ENCODE measurements at places on chromosomes 12 and 14. TPM values are rescaled to one million over a fixed set of nuclear protein-coding genes. Genes with fewer than 3 reads are reported as not detected.
A peak's percentile ranks its signal among the peaks of the same experiment; 100 is the strongest.

Gene DEPDC4
- total RNA-seq = 0.41 TPM

GRCh38 chr14:60722357-60723115, 1.6 kb downstream of the SIX4 start:
- no peak for DNase-seq

Gene KRT78
- not detected for total RNA-seq

- no peak for DNase-seq
These were observed 18.2 kb upstream of the SLC35E3 start for GRCh38 chr12:68727776-68728175.

DNA sequence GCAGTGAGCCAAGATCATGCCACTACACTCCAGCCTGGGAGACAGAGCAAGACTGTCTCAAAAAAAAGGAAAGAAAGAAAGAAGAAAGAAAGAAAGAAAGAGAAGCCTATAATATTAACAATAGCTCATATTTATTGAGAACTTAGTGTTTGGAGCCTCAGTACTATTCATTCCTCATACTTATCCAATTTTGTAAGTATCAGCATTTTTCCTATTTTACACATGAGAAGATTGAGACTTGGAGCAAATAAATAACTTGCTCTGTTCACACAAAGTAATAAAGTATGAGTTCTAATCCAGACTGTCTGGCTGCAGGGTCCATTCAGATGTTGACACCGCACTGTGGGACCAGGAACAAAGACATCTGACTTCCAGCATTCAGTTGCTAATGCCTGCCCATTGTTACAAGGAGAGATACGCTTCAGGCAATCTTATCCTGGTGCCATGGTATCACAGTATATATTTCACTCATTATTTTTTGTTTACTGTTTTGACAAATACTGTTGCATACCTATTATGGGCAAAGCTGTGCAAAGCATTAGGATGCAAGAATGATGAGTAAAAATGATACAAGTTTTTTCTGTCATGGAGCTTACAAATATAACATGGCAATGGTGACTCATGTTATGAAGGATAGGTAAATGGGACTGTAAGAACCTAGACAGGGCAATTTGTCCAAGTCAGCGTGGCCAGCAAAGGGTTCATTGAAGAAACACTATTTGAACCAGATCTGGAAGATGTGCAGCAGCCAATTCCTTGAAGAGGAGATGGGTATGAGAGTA, 21.4 kb upstream of the TMTC2 start:
- DNase-seq = no peak

- DNase-seq = peak; percentile 91
These were observed 86.0 kb downstream of the FAR2 start for GRCh38 chr12:29234965-29235626.

- no peak for DNase-seq
These were observed 180.9 kb downstream of the RPS29 start for GRCh38 chr14:49405291-49405690.

Gene SYCP3
- total RNA-seq = not detected

DNA sequence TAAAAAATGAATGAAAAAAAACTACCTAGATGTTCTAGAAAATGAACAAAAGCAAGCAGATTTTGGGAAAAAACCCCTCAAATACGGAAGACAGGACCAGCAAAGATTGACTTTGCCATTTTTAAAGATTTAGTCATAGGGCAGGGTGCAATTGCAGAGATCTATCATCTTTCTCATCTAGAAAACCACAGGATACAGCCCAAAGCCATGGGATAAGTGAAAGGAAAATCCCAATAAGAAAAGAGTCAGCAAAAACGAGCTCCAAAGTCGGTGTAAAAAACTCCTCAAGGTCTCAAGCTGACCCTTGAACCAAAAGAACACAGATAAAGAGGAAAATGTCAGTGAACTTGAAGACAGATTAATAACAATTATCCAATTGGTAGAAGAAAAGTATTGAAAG, 28.0 kb downstream of the CEP290 start:
- DNase-seq = no peak

DNA sequence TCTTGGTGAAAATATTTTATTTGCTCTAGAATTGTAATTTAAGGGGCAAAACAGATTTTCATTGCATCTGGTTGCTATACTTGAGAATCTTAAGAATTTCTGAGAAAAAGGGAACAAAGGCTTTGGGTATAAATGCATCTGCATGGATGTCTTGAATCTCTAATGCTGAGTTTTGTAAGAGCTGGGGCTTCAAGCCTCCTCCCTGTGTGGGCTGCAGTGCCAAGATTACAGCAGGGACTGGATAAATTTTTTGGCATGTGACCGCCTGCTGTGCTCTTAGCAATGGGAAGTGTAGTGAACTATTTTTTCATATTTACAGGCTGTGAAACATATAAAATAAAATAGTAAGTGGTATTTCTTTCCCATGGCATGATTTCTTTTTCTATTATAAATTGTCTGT, 70.0 kb downstream of the SLC38A6 start:
- no peak for DNase-seq

DNA sequence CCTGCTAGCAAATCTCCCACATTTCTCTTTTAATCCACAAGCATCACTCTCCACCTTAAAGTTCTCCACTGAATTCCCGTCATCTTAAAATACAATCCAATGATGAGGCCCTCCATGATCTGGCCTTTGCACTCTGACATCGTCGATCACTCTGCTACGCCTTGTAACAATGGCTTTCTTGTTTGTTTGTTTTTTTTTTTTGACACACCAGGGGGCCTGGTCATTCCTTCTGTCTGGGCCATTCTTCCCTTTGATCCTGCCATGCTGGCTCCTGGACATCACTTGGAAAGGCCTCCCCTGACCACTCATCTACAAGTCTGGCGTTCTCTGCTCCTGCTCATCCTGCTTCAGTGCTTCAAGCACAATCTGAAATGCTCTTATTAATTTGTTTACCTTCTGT, 233.5 kb downstream of the PPM1H start:
- no peak for DNase-seq

DNA sequence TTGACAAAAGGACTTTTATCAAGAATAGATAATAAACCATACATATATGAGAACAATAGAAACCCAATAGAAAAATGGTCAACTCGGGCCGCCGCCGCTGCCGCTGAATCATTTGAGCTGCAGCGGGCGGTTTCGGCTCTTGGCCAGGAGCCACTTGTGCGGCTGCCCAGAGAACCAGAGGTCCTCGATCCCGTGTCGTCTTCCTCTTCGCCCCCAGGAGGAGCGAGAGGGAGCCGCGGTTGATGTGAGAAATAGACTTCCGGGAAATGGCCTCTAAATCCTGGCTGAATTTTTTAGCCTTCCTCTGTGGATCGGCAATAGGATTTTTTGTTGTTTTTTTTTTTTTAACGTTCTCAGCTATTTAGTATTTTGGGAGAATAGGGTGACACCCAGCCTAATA, 44.8 kb downstream of the CPSF6 start:
- DNase-seq = no peak

DNA sequence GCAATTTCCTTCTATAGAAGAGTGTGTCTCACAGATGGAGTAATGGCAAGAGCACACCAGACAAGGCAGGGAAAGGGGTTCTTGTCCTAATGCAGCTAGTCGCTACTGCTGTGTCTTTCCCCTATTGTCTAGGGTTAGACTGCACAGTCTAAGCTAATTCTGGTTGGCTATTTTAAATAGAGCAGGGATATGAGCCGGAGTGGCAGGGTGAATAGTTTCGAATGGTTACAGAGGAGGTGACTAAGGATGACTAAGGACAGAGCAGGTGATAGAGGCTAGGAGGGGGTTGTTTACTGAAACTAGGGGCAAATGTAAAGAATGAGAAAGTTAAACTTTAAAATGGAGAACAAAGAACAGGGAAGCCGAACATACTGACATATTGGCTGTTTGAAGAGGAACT, 25.6 kb upstream of the CPNE8 start:
- DNase-seq = no peak

- no peak for DNase-seq
These were observed 227.9 kb downstream of the DACT1 start for GRCh38 chr14:58865514-58866281.

DNA sequence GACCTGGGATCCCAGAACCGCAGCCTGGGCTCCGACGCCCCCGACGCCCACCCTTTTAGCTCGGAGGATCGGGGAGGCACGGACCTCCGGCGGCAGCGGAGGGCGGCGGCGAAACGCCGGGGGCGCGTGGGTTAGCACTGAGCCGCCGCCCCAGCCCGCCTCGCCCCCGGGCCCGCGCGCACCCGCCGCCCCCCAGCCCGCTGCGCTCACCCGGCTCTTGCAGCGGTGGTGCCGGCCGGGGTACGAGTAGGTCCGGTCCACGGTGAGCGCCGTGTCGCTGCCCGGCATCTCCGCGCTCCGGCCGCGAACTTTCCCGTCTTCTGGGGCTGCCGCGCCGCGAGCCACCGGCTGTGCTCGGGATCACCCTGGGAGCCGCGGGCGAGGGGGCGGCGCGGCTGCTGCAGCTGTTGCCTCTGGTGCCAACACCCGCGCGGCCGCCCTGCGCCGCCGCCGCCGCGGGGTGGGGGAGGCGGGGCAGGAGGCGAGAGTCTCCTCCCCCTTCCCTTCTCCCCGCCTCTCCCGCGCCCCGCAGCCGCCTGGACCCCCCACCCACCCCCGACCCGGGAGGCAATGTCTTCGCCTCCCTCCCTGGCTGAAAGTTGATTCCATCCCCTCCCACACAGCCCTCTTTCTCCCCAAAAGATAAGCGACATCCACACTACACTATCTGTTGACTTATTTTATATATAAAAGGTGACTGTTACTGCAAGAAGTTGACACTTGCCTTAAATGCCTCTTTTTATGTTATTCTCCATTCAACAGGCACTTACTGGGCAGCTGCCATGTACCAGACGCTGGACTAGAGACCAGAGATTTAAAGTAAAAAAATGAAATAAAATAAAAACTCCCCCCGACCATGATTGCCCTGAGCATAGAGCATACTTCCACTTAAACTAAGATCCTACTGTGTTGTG, at the start of gene TMCC3:
TMCC3 (minus strand) TSS at position 415 of the 914 bp plus-strand sequence; CDS start at position 288, 127 bp downstream.
- no peak for DNase-seq

DNA sequence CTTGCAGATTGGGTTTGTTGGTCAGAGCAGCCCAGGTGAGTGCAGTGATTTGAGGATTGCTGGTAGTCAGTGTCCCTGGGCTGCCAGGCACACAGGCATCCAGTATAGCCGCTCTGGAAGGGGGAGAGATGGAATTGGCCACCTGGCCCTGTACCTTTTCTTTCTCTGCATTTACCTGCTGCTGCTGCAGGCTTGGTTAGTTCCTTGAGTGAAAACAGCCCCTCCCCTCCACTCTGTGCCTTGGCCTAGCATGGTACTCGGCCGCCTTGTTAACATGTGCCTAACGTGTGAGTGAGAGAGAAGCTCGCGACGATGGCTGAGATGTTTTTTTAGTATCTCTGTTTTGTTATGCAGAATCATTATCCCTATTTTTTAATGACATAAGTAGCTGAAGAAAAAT, 49.3 kb upstream of the AMN start:
- no peak for DNase-seq

Gene SLC10A1
- not detected for total RNA-seq

- no peak for DNase-seq
These were observed 3.4 kb upstream of the SLCO1A2 start for GRCh38 chr12:21337959-21338744.

GRCh38 chr14:65366802-65367565, 45.5 kb upstream of the FUT8 start:
- no peak for DNase-seq

DNA sequence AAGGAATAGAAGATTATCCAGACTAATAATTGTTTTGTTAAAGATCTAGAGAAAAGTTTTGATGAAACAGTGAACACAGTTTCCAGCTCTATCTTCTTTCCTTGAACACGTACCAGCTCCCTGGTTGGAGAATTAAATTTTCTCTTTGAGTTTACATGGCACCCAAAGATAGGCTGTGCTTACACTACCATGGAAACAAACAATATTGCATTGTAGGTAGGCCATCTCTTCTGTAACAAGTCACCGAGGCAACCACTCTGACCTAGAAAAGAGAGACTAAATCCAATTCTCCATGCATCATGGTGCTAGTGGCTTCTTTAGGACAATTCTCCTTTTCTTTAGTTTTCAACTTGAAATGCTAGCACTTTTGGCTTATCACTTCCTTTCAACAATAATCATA, 9.9 kb downstream of the BMAL2 start:
- DNase-seq = no peak

GRCh38 chr12:42589465-42590329, at the start of gene PRICKLE1:
Gene PRICKLE1 (minus strand): TSS chr12:42589746. CDS start chr12:42472516, 117,230 bp downstream.
- DNase-seq = no peak

Gene SMIM41
- not detected for total RNA-seq

GRCh38 chr12:132469423-132469822, 20.5 kb upstream of the FBRSL1 start:
- no peak for DNase-seq

- DNase-seq = no peak
These were observed 860.2 kb downstream of the C12orf50 start for GRCh38 chr12:87169010-87169409.

Gene LBHD2
- total RNA-seq = not detected

Measured in glomerular endothelial cell (primary cell).